ENCODE measurements at places on chromosomes 3 and 15.

- no peak for DNase-seq
Measured at GRCh38 chr3:3085782-3086181, 24.4 kb downstream of the IL5RA start.

- no peak for DNase-seq
Measured at GRCh38 chr3:157531301-157531660, 28.1 kb upstream of the VEPH1 start.

- no peak for DNase-seq
Measured at GRCh38 chr3:160697637-160698380, 20.8 kb downstream of the ARL14 start.

GRCh38 chr3:73855813-73856212 lies 231.1 kb upstream of the PDZRN3 start:
- DNase-seq, result no peak

DNA sequence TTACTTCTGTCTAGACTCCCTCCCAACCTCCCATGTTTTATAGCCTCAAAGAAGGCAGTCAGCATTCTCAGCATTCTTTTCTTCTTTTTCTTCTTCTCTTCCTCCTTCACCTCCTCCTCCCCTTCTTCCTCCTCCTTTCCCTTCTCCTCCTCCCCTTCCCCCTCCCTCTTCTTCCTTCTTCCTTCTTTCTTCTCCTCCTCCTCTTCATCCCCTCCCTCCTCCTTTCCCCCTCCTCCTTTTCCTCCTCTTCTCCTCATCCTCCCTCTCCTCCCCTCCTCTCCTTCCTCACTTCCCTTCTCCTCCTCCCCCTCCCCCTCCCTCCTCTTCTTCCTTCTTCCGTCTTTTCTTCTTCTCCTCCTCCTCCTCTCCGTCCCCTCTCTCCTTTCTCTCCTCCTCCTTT lies 3.6 kb upstream of the LPCAT4 start:
- no peak for DNase-seq

DNA sequence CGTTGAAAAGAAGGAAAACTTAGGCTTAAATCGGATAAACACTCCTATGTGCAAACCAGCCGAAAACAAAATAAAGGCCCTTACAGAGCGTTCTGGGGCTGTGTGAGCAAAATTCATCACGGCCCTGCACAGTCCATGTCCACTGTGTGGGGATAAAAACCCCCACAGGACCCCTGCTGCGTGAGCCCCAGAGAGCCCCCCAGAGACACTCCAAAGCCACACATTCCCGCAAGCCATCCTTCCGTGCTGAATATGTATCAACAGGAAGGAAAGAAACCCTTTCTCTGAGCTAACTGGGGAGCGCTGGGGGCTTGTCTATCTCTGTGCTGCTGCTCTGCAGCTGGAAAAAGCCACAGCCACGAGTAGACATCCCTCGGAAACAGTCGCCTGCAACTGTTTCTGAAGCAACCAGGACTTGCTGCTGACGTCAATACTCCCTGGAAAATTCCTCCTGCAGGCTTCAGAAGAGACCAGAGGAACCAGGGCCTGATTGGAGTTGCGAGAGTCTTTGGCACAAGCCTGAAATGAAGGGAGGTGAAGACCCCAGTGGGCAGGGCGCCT lies 72.7 kb downstream of the NUP210 start:
- DNase-seq, result no peak

DNA sequence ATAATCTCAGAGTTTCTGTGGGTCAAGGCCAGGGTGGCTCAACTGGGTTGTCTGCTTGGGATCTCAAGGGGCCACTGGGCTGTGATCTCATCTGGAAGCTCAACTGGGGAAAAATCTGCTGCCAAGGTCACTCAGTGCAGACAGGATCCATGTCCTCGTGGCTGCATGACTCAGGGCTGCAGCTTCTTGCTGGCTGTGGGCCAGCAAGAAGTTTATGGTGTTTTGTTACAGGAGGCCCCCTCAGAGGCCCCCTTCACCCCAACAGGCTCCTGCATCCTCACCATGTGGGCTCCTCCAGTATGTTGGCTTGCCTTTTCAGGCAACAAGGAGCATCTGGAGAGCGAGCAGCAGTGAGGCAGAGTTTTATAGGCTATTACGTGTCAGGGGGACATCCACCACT lies 14.6 kb downstream of the OCA2 start:
- DNase-seq, result no peak

DNA sequence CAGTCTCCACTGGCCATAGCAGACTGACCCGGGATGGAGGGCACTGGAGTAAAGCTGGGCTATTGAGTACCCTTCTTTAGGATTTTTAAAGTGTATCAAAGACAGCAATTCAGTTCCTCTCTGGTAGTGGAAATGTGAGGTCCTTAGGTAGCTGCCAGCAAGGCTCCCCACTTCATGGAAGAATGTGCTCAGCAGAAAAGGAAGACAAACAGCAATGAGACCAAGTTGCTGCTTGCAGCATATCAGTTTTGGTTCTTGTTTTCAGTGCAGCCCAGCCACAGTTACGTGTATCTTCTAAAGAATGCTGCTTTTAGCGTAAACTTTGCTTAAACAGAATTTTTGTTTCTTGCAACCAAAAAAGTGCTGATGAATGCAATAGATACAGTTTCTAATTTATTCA lies 374.0 kb upstream of the CBLB start:
- no peak for DNase-seq

DNA sequence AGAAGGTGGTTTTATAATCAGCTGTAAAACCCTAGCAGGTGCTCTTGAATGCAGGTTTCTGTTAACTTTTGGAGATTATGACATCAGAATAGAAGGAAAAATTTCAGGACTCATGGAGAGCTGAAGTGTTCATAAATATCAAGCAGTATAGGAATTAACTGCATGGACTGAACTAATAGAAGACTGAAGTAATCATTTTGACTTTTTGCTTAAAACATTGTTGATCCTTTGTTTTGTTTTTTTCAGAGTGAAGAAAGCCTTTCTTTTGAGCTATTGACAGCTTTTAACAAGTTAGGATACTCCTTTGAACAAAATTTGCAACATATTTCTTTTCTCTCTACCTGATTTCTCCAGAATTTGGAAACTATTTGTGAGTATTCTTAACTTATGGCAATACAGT lies 70.6 kb upstream of the DAZL start:
- DNase-seq, result no peak

- DNase-seq, result no peak
Measured at GRCh38 chr3:154799800-154800199, 280.3 kb upstream of the MME start.

GRCh38 chr15:39661776-39662175 lies 80.9 kb downstream of the THBS1 start:
- DNase-seq, result no peak

DNA sequence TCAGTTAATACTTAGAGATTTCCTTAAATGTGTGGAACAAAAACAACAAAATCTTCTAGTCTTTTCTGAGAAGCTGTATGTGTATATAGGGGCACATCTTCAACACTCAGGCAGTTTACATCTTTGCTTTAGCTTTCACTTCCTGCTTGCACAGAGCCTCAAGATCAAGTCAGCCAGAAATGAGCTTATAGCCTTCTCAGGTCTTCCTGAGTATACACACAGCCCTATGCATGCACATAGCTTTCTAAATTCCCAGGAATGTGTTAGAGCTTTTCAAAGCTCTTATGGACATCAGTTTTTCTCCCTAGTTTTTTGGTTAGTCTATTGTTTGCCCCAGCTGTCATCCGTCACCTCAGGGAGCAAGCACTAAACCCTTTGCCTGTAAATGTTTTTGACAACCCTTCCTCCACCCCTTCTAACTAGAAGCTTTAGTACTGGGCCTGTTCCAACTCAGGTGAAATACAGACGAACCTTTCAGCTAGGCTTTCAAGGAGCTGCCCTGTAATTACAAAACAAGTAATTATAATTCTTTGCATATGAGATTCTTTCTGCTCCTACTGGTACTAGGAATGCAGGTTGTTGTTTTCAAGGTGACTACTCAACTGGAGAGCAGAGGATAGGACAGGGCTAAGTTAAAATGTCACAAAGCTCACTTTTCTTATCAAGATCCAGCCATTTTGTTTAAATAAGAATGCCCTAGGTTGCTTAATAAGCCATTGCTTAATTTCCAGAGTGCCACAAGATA lies 22.6 kb upstream of the MTMR10 start:
- DNase-seq, result no peak

- DNase-seq, result no peak
Measured at GRCh38 chr3:189883113-189883753, 237.5 kb downstream of the P3H2 start.

GRCh38 chr3:139586420-139587017 lies 47.0 kb upstream of the RBP1 start:
- no peak for DNase-seq

DNA sequence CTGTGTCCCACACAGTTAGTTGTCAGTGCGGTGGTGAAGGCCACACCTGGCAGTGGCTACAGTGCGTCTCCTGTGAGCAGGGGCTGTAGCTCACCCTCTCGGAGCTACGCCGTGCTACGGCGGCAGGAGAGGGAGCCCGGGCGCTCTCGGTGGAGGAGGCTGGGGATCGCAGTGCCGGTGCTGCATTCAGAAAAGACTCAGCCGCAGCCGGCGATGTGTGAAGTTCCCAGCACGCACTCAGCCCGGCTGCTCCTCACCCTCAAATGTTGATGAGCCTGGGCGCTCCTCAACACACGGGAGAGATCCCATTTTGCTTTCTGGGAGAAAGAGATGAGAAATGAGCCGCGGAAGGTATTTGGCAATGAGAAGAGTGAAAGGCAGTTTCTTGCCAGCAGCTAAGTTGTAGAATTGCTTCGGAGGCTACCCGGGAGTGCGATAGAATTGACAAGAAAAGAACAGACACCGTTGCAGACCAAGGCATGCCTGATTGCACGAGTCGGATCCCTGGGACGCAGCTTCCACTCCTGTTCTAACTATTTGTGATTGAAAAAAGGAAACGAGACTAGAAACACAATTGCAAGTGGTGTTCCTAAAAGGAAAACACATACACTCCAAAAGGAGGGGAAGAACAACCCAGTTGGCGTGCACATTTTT lies at the start of gene UNC13C:
UNC13C (plus strand) TSS at position 189 of the 654 bp plus-strand sequence. CDS start 34,463 bp downstream, outside the sequence.
- DNase-seq, result no peak

GRCh38 chr15:48939648-48940047 lies 24.1 kb downstream of the SHC4 start:
- DNase-seq, result no peak

- no peak for DNase-seq
Measured at GRCh38 chr15:71219645-71220044, 104.4 kb downstream of the THSD4 start.
